Stimulated activated CD4-positive, alpha-beta T cell treated with anti-CD3 and anti-CD28 coated beads, Interleukin-4, amount 100 ng/mL, for 24 hours (primary cell): ENCODE measurements at places on chromosomes 4 and X.

DNA sequence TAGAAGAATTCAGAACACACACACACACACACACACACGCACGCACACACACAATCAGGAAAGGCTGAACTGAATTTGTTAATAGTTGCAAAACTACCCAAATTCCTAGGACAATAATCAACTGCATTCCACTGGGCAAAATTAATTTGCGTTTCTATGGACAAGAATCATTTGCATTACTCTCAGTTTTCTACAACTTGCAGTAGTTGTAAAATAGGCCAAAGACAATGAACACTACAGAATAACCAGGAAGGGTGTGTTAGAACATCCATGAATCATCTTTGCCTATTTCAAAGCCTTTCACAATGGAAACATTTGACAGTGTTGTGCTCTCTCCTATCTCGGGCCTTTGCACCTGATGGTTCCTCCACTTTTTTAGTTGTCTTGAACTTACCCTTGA lies 77.1 kb upstream of the IGFBP7 start:
- DNase-seq = no peak

DNA sequence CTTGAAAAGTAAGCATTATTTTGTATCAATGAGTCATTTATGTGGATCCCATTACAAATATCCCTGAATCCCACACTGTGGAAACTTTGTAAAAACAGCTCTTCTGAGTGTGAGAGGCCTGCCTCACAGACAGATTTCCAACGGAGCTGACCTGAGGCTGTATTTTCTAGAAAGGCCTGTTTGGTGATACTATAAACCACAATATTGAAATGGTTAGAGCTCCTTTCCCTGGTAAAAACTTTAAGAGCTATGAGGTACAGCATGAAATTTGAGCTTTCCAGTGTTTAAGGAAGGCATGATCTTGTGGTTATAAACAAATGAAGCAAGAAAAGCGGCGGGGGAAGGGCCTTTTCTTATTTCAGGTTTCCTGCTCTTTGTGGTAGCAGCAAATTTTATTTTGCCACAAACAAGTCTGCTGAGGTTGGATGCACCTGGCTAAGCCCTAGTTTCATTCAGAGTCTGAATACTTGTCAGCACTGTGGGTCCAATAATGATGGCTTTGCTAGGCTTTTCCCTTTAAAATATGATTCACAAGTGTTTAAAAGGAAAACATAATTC lies 86.8 kb upstream of the ETNPPL start:
- no peak for DNase-seq

- no peak for DNase-seq
These were observed 172.6 kb upstream of the PSAPL1 start for GRCh38 chr4:7607156-7607910.

DNA sequence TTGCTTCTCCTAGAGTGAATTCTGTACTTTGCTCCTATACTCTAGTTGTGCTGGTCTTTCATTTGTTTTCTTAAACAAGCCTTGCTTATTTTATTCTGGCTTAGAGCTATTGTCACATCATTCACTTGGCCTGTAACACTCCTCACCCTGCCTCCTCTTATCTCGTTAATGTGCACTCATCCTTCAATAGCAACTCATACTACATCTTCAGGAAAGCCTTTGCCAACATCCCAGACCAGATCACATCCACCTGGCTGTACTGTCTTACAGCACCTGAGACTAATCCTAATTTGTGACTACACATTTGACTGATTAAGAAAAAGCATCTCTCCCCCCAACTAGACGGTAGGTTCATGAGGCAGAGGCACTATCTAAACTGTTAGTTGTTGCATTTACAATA lies 80.8 kb downstream of the SLC7A11 start:
- no peak for DNase-seq

GRCh38 chr4:77701121-77701520 lies 95.5 kb downstream of the CXCL13 start:
- DNase-seq = no peak

DNA sequence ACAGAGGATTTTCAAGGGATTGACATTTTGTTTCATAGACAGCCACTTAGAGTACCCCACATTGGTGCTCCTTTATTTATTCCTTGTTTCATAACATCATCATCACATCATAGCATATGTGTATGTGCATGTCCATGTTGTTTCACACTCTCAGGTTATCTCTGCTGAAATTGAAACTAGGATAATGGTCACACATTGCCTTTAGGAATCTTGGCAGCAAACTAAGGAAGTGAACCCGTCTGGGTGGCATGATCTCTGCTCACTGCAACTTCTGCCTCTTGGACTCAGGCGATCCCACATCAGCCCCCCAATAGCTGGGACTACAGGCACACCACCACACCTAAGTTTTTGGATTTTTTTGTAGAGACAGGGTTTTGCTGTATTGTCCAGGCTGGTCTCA lies 234.2 kb upstream of the ANKRD50 start:
- DNase-seq = no peak

GRCh38 chrX:31702222-31702621 lies 630.4 kb upstream of the FTHL17 start:
- DNase-seq = no peak

DNA sequence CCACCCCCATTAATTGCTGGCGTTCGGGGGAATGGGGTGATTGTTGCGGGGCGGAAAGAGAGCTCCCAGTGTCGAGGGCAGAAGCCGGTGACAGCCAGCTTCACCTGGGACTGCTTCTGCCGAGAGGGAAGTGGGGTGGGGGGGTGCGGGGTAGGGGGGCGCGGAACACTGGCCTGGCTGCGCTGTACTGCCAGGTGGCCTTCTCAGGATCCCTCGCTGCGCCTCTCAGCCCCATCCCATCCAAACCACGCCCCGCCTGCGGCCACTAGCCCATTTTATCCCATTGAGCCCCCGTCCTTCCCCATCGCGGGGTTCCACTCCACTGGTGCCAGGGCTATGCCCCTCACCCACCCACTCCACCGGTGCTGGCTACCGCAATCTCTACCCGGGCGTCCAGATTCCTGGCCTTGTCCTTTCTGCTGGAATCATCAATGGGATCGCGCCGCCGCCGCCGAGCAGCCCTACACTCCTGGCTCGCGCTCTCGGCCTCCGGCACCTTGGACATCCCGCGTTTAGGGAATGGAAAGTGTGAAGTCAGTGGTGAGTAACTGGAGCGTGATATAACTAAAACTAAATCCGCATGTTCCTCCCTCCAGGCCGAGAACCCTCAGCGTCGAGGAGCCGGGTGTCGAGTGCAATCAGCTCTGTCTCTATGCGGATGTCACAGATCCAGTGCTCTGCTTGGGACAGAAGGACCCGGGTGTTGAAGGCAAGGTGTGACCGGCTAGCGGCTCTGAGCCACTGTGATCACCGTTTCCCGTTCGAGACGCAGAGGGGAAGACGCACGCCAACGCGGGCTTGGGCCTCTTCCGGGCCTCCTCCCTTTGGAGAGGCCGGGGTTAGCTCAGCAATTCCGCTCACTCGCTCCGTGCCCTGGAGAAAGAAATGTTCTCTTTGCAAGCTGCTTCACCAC lies 20.5 kb downstream of the NKX3-2 start:
- no peak for DNase-seq

DNA sequence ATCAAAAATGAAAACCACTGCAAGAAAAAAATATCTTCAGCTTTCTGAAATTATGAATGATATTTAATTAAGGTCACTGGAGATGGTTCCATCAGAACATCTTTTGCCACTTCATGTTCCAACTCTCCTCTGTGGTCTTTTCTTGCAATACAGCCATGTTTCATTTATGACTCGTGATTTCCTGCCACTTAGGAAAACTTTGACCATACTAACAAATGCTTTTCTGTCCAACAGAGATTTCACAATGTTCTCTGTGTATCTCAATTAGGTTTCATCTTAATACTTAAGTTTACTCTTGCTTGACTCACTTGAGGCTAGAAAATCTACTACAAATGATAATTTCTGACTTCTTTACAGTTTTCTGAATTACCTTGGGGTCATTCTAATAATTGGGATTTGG lies 330.9 kb downstream of the CXXC4 start:
- DNase-seq = no peak

GRCh38 chrX:2391869-2392606 lies 108.7 kb downstream of the DHRSX start:
- no peak for DNase-seq

DNA sequence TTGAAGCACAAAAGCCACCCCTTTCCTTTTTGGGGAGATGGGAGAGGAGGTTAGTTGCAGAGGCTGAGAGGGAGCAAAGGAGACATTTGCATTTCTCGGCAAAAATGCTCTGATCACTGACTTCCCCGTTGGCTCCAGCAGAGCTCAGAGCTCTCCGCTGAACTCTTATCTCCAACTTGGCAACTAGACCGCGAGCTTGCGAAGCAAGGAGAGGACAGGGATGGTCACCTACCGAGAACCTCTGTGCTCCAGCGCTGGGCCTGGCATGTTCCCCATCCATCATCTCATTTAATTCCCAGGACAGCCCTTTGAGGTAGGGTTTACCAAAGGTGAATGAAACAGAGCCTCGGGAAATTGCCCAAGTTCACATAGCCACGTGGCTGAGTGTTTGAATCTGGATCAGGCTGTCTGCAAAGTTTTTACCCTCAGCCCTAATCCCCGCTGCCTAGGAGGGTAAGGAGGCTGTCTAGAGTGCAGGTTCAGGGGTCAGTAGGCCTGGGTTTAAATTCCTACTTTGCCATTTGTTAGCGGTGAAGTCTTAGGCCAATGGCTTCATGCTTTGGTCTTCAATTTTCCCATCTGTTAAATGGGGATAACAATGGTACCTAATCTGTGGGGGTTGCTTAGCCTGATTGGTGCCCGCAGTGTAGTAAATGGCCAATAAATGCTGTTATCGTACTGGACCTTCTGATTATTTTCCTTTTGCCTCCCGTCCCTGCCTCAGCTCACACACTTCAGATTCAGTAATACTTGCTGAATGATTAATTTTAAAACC lies 3.8 kb upstream of the CITED1 start:
- DNase-seq = no peak

DNA sequence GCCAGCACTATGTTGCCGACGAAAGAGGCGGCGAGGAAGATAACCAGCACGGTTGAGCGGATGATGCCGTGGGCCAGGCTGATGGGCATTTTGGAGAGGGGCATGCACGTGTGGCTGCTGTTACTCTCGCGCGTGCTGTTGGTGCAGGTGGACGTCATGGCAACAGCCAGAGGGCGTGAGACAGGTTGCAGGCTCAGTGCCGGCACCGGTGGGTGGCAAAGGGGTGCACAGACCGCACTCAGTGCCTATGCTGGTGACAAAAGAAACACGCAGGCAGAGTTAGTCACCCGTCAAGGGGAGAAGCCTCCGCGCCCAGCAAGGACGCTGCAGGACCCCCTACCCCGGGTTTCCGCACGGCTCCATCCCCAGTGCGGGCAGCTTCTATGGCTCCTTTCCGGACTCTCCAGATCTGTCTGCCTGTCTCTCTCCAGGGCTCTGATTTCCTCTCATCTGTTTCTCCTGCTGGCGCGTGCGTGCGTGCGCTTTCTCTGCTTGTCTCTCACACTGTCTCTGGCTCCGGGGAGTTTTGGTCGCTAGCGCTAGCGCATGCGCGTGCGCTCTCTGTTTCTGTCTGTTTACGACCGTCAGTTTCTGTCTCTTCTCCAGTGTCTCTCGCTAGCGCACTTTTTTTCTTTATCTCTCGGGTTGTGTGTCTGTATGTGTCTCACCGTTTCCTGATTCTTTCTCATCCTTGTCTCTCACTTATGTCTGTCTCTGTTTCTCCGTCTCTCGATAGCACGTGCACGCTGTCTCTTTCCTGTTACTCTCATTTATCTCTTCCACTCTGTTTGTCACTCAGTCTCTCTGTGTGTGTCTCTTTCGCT lies 2.1 kb downstream of the GPR101 start:
- peak; percentile 45 for DNase-seq

GRCh38 chrX:155435744-155436112 lies 22.7 kb downstream of the F8A3 start:
- no peak for DNase-seq

DNA sequence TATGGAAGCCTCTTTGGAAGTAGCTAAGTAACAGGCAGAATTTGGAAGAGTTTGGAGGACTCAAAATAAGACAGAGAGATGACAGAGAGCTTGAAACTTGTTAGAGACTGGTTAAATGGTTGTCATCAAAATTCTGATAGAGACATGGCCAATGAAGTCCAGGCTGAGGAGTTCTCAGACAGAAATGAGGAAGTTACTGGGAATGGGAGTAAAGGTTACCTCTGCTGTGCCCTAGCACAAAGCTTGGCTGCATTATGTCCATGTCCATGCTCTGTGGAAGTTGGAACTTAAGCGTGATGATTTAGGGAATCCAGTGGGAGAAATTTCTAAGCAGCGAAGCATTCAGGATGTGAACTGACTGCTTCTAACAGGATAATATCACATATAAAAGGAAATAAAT lies 146.2 kb upstream of the NDST4 start:
- no peak for DNase-seq

- DNase-seq = no peak
These were observed 1900.8 kb upstream of the PCDH10 start for GRCh38 chr4:131248314-131248713.

- no peak for DNase-seq
These were observed 277.3 kb upstream of the HAND2 start for GRCh38 chr4:173807347-173807746.

GRCh38 chr4:116413222-116413621 lies 672.2 kb downstream of the TRAM1L1 start:
- DNase-seq = no peak

GRCh38 chr4:156396534-156396933 lies 442.9 kb upstream of the CTSO start:
- no peak for DNase-seq

DNA sequence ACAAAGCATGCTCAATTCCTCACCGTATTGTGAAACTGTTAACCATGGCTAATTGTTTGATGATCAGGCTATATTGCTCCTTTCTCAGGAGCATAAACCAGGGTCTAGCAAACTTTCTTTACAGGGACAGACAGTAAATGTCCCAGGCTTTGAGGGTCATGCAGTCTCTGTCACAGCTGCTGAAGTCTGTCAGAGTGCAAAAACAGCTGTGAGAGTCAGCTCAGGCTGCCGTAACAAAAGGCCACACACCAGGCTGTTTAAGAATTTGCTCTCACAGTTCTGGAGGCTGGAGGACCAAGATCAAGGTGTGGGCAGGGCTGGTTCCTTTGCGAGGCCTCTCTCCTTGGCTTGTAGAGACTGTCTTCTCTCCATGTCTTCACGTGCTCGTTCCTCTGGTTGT lies 75.6 kb downstream of the GPR143 start:
- DNase-seq = no peak

- no peak for DNase-seq
These were observed 30.9 kb downstream of the QDPR start for GRCh38 chr4:17480955-17481354.

- DNase-seq = no peak
These were observed 486.5 kb downstream of the ARAP2 start for GRCh38 chr4:35757836-35758235.

DNA sequence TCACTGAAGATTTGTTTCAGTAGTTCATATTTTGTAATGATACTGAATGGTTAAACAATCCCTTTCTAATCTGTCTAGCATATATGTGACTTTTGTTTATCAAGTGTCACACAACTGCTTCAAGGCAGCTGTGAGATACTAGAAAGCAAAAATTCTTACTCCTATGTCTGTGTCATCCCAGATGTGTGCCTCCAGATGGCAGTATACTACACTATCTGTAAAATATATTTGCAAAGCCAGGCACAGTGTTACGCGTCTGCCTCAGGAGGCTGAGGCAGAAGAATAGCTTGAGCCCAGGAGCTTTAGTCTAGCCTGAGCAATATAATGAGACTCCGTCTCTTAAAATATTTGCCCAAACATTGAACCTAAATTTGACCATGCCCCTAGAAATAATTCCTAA lies 4.0 kb downstream of the NUDT10 start:
- peak; percentile 13 for DNase-seq

- DNase-seq = no peak
These were observed 39.8 kb upstream of the POF1B start for GRCh38 chrX:85419293-85419692.

GRCh38 chrX:28850955-28851354 lies 263.7 kb downstream of the IL1RAPL1 start:
- no peak for DNase-seq
